NCI-H1417 treated with DMSO at 0.1 percent for 48 hours (cell line): ENCODE measurements at places on chromosomes 1 and 21.

DNA sequence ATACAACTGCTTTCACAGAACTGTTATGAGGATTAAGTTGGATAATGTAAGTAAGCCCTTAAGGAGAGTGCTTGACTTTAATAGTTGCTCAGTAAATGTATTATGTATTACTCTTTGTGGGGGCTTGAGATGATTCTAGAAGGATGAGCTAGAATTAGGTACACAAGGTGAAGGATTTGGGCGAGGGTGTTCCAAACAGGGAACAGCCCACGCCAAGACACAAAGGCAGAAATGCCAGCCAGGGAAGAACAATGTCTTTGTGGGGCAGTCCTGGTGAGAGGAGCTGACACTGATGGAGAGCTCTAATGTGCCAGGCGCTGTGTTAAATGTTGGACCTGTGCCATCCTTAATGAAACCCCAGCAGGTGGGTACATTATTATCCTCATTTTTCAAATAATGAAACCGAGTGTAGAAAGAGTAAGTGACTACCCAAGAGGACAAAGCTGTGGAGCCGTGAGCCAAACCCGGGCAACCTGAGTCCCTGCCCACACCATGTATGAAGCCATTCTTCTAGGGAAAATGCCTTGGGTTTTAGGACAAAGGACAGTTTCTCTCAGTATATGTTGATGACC is 362.4 kb downstream of the HHAT start:
- DNase-seq, result no peak

- no peak for DNase-seq
These were observed 89.8 kb downstream of the NMNAT2 start for GRCh38 chr1:183328371-183328770.

DNA sequence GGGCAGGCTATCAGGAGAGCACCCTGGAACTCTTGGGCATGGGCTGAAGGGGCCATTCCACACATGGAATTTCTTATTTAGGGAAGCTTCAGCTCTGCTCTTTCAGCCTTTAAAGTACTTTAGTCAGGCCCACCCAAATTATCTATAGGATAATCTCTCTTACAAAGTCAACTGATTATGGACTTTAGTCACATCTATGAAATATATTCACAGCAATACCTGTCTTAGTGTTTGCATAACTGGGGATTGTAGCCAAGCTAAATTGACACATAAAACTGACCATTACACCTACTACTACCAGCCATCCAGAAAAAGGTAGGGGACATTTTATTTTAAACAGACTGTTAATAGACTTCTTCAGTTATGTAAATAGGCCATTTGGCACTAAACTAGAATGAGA is 114.9 kb upstream of the VANGL1 start:
- no peak for DNase-seq

GRCh38 chr21:31744182-31744800 is 12.4 kb upstream of the SCAF4 start:
- no peak for DNase-seq

- DNase-seq, result no peak
These were observed 49.0 kb upstream of the ASB17 start for GRCh38 chr1:75980972-75981897.

DNA sequence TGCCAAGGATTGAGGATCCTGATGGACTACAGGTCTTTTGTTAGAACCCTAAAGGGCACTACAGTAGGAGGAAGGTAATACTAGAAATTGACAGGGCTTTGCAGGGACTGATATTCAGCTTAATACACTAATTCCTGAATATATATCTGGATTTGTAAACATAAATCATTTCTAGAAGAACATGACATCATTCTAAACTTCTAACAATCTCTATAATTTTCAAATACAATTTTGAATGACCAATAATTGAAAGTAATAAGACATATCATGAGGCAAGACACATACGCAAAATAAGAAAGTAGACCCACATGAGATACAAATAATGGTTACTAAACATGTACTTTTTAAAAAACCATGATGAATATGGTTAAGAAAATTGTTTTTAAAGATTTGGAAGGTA is 52.4 kb upstream of the LRRC8B start:
- no peak for DNase-seq

DNA sequence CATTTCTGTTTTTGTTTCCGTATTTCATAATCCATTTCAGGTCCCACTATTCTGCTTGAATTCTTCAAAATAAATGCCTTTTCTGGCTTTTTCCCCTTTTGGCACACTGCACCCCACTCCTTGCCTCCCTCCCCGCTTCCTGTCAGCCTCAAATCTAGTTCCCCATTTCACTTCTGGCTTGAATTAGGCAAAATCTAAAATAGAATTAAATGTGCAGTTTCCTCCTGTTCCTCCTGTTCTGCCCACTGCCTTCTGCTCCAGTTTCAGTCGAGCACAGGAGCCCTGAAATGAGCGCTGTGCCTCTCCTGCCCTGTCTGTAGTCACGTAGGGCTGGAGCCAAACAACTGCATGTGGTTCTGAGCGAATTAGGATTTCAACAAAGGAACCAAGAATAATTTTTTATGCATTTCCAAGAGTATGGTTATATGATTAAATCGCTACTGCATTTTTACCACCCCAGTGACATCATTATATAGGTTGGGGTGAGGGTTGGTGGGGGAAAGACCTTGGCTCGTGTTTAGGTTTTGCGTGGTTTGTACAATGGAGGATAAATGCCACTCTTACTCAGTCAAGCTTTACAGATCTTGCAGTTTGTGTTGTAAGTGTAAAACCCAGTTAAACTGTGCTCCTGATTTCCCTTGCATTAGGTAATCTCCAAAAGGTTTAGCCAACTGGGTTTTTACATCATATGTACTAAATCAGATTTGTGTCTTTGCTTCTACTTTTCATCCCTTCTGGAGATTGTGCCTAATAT is 114.9 kb downstream of the VPS13D start:
- no peak for DNase-seq

GRCh38 chr1:112646225-112646624 is 26.6 kb downstream of the CAPZA1 start:
- DNase-seq, result no peak

GRCh38 chr1:85015826-85016225 is 18.9 kb upstream of the MCOLN2 start:
- DNase-seq, result no peak

DNA sequence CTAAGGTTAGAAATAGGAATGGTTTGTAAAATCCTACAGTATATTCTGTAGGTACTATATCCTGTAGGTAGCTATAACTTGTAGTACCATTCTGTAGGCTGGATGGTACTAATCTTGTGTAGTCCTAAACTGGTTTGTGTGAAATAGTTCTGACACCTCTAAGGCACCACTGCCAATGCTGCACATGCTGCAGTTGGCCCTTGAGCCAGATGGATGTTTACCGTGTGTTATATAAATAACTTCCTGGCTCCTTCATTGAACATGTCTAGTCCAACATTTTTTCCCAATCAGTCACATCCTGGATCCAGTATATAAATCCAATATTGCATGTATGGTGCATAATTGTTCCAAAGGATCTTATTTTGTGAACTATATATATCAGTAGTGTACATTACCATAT is 89.5 kb upstream of the GNG4 start:
- DNase-seq, result no peak

DNA sequence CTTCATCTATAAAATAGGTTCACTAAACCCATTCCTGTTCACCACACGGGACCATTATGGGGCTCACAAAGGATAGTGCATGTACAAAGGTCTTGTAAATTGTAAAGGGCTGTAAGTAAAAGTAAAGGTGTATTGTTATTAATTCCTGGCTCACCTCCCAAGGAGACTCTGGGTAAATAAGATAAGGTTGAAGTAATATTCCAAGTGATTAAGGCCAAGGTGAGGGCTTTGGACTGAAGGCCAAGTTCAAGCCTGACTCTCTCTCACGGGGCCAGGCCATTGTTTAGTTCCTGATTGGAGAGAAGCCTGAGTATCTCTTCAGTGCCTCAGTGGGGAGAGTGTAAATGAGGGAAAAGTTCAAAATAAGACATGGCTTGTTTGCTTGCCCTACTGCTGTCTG is 19.5 kb upstream of the ZFYVE9 start:
- DNase-seq, result no peak

- no peak for DNase-seq
These were observed 8.0 kb upstream of the PLCH2 start for GRCh38 chr1:2468041-2468472.

- no peak for DNase-seq
These were observed 8.5 kb upstream of the AKNAD1 start for GRCh38 chr1:108865316-108865910.

DNA sequence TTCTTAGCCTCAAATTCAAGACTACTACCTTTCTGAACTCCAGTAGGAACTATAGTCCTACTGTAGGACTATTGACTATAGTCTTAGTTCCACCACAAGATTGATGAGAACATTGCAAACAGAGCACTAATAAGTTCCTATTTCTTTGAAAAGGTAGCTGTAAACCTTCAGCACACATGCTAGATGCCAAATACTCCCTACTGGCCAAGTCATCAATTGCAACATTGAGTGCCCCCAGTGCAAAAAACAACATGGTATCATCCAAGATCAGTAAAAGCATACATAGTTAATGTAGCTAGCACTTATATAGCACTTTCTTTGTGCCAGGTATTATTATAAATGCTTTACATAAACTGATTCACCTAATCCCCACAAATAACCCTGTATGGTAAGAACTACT is 99.8 kb downstream of the MRPL39 start:
- no peak for DNase-seq

- no peak for DNase-seq
These were observed 25.3 kb upstream of the VAMP3 start for GRCh38 chr1:7745783-7746182.

GRCh38 chr1:165851034-165851658 is 23.7 kb downstream of the UCK2 start:
- no peak for DNase-seq

DNA sequence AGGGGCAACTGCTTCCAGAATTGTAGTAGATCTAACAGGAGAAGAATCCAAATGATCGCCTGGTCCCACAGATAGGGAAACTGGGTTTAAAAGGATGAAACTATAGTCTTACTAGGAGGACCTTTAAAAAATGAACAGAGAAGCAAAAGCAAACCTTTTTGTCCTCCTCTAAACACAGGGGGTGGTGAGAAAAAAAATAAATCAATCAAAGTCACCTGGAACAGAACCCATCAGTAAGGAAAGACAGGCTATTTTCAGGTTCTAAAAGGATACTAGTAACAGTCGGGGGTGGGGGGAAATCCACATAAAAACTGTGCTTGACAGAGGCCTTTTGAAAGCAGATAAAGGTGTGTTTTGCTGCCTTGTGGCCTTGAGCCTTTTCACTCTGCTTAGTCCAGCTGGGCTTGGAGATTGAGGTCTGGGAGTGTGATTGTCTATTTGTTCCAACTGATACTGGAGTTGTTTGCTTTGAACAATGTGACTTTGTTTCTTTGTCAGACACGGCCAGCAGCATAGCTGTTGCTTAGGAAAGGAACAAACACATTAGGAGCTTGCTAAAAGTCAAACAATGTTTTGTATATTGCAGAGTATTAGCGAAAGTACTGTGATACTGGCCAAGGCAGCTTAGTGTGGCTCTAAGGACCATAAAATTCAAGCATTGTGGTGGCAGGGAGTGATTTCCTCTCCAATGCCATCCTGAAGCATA is 141.1 kb upstream of the IRF2BP2 start:
- peak; percentile 45 for DNase-seq

DNA sequence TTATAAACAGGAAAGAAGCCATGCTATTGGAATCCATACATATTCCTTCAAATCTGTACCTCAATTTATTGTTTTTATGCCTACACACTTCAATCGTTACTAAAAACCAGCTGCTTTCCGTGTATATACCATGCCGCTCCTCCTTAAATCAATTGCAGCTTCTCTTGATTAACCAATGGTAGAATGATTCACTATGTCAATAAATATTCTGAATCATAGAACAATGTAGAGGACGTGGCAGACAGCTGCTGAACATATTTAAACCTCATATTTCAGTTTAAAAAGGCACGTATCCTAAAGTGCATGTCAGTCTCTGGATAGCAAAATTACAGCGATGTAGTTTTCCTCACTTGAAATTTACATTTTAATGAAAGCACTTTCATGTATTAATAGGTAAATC is 100.4 kb downstream of the MRPL39 start:
- peak; percentile 34 for DNase-seq

- no peak for DNase-seq
These were observed 109.6 kb downstream of the KCNN3 start for GRCh38 chr1:154760469-154760933.

DNA sequence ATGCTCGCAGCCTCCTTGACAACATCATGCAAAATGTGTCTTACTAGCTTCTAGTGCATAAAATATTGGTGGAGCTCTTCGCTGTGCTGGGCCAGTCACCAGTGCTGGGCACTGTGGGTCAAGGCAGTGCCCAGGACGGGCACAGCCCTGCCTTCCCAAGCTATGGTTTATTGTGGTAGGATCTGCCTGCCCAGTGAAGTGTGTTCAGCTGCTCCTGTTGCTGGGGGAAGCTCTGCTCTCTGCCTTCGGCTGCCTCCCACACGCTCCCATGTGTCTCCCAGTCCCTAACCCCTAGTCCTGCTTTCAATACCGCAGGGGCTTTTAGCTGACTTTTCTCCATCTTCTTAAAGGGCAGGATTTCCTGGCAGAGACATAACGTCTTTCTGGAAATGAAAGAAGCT is 15.7 kb downstream of the EPHX1 start:
- no peak for DNase-seq

- DNase-seq, result no peak
These were observed 1106.4 kb downstream of the AMY1C start for GRCh38 chr1:104856091-104856490.

- no peak for DNase-seq
These were observed 364.3 kb upstream of the PTBP2 start for GRCh38 chr1:96357141-96357765.

DNA sequence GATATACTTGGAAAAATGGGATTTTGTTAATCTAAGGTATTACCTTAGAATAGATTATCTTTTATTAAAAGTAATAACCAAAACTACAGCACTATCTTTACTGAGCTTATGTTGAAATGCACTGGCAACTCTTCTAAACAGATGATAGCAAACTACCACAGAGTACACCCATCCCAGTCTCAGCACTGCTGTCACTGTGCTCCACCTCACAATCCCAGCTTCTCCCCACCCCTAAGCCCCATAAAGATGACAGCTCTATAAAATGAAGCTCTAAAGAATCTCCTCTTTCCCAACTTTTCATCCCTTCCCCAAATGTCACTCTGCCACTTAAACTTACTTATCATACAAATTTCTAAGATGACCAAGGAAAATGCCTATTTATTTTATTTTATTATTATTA is 6.4 kb downstream of the DSTYK start:
- DNase-seq, result no peak

DNA sequence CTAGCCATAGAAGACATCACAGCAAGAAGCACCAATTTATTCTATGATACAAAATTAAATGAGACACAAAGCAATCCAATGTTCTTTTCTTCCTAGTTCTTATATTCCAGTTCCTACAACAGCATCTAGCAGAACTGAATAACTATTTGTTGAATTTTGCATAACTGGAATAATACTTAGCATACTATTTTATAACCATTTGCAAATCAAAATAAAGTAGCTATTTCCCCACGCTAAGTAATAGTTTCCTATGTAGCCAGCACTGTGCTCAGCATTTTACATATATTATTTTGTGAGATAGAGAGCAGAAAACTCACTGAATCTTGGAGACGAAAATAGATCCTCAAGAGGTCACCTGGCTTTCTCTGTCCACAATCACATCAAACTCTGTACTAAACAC is 42.1 kb downstream of the KCNH1 start:
- DNase-seq, result no peak

GRCh38 chr1:17892225-17892624 is 137.1 kb downstream of the ACTL8 start:
- no peak for DNase-seq
